ENCODE measurements at places on chromosomes 16 and 17.

DNA sequence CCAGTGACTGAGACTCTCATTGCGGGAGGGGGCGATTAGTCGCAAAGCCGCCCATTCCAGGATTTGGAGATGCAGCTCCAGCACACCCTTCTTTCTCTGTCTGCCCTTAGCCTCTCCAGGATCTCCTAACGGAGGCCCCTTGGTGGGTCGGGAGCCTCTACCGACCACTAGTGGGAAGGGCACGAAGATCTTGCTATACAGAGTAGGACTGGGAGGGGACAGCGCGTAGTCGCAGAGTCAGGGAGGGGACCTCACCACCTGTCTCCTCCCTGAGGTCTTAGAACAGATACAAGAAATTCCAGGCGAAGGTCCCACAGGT lies 588 bp upstream of the SMTNL2 start:
- DNase-seq: no peak

DNA sequence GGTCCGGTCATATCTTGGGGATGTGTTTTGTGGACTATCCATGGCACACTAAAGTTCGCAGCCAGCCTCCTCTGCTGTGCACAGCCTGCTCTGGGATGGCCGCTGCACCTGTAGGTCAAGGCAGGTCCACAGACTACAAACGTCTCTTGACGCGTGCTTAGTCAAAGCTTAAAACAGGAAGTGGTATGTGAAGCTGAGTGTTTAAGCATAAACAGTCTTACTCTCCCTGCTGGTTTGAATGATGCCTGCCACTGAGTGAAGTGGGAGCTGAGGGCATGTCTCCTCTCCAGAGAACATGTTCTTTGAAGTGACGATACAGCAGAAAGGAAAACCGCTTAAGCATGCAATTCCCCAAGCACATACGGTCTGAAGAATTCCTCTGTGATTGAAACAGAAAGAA lies 365.6 kb downstream of the SLC39A11 start:
- no peak for DNase-seq

DNA sequence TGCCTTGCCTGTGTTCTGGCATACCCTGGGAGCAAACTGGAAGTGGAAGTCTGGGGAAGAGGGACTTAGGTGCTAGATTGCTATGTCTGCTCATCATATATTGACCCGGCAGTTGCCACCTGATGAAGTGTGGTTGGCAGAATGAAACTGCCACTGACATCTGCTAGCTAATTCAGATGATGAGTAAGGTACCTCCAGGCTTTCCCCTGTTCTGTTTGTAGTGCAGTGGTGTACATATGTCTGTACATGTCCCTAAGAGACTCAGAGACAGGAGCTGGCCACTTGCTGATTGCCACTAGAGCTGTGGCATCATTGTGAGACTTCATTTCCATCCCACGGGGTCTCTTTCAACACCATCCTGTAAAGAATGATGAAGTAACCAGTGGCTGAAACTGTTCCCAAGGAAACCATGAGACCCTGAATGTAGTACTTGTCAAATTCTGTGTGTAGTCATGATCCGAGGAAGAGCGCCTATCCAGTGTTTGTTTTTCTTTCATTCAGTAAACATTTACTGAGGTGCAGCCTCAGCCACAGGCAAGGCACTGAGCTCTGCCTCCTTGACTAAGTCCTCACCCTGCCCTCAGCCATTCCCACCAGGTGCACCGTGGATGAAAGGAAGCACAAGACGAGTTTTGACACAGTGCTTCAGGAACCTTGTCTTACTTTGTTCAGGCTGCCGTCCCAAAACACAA lies 13.2 kb downstream of the CLUAP1 start:
- DNase-seq: no peak

GRCh38 chr16:28983644-28984043 lies 1.2 kb upstream of the LAT start:
- DNase-seq: no peak

DNA sequence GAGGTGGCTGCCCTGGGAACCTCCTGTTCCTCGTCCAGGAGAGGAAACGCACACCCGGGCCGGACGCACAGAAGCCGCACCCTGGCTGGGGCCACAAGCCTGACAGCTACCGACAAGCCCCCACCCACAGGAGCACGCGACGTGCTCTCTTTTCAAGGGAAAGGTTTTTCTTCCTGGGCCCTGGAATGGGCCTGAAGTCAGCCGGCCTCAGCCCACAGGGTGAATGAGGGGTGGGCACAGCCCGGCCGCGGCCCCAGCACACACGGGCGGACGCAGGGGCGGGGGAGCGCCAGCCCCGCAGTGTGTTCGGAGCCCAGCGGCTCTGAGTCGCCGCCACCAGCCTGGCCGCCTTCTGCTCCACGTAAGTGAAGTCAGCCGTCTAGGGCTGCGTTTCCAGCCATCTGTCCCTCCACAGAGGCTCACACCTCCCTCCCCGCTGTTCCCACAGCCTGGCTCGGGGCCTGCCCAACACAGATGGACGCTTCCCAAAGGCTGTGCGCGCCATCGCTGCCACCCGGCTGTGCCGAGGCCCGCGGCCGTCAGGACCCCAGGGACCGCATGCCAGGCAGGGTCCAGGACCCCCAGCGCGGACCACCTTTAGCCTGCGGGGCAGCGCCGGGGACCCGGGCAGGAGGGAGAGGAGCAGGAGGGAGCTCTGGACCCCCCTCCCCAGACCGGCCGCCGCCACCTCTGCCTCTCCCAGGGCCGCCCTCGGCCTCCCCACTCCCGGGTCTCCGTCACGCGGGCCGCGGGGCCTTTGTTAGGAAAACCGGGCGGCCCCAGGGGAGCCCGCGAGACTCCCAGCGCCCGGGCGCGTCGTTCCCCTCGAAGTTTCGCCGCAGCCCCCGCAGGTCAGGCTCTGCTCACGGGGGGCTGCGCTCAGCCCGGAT lies 36.8 kb downstream of the CBFA2T3 start:
- no peak for DNase-seq

- DNase-seq: peak; percentile 31
Observed at GRCh38 chr17:77208217-77208808, 67.5 kb downstream of the SEC14L1 start.

GRCh38 chr17:77269696-77270681 lies 129.2 kb downstream of the SEC14L1 start:
- DNase-seq: no peak

DNA sequence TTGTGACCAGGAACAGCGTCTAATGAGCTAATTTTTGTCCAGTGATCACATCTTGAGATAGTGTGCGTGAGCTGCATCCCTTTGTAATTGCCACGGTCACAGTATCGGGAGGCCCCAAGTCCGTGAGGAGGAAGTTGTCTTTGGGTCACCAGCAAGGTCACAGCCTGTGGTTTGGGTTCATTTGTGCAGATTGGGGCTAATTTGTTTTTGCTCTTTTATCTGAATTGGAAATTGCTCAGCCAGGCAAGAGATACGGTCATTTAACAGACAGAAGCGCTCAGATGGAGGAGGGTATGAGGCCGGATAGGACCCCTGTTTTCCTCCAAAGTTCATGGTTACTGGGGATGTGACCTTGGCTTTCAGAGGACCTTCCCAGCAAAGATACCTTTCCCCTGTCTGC lies 174.1 kb downstream of the SNX29 start:
- DNase-seq: no peak

- no peak for DNase-seq
Observed at GRCh38 chr17:61282377-61282776, 117.3 kb upstream of the TBX2 start.

DNA sequence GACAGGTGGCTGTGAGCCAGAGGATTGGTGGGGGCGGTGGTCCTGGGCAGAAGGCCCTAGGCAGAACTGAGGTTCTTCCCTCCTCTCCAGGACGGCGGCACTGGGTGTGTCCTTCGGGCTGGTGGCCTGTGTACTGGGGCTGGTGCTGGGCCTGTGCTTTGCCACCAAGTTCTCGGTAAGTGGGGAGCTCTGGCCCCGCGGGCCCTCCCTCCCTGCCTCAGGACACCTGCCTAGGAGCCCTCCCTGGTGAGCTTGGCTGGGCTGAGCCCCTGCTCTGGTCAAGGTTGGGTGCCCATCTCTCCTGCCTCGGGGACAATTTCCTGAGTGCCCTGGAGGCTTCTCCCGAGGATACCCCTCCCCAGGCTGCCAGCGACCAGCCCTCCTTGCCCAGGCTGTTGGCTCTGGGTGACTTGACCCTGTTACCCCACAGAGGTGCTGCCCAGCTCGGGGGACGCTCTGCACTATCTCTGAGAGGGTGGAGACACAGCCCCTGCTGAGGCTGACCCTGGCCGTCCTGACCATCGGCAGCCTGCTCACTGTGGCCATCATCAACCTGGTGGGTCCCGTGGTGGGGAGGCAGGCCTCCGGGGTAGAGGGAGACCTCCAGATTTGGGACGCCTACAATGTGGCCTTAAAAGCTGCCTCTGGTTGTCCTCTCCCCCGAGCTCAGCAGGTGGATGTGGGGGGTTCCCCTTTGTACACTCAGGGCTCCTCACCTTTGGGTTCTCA lies 42.0 kb downstream of the ADCY7 start:
- no peak for DNase-seq

DNA sequence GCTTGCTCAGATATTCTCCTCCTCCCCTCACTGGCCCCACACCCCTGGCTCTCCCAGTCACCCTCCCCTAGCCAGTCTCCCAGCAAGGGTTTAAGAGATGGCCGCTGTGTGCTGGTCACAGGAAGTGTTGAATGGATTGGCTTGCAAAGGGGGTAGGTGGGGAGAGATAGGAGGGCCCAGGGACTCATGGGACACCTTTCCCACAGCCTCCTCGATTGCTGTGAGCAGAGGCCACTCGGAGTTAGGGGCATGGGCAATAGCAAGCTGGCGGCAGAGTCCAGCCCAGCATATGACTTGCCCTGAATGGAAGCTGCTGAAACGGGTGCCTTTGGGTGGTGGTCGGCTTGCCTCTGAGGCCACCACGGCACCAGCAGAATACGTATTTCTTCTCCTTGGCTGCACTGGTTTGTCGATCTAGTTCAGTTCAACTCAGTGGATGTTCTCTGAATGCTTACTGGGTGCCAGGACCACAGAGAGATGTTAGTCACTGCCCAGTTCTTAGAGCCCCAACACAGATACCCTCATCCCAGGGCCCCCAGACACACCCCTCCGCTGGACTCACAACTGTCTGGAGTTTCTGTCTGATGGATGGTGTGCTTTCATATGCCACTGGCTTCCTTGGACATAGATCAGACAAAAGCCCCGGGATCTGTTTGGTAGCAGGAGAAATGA lies 6.0 kb downstream of the WFIKKN2 start:
- DNase-seq: no peak

DNA sequence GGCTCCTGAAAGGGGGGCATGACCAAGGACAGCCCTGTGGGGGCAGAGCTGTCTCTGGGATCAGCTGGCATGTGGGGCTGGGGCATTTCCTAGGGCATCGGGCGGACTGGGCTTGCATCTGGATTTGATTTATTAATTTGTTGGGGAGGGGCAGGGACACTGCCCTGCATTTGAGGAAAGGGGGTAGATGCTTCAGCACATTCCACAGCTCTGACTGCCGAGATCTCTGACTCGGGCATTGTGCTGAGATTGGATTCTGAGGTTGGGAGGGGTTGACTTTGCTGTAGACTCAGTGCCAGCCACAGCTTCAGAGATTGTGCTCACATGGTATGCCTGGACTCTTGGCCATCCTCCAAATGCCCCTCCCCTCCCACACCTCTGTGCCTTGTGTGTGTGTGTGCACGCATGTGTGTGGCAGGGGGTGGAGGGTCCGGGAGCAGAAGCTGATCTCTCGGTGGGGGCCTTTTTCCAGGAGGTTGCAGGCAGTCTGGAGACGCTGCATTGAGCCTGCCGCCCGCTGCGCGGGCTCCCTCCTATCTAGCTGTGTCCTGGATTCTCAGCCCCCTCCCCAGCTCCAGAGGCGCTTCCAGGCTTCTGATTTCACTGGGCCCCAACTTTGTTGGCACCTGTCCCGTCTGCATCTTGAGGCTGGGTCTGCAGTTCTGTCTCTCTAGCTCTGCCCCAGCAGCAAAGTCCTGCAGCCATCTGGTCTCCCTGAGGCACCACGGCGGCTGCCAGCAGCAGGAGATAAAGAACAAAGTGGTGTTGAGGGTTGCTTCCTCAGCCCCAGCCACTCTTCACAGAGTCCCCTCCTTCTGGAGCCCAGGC lies 14.9 kb downstream of the IGFBP4 start:
- DNase-seq: no peak

DNA sequence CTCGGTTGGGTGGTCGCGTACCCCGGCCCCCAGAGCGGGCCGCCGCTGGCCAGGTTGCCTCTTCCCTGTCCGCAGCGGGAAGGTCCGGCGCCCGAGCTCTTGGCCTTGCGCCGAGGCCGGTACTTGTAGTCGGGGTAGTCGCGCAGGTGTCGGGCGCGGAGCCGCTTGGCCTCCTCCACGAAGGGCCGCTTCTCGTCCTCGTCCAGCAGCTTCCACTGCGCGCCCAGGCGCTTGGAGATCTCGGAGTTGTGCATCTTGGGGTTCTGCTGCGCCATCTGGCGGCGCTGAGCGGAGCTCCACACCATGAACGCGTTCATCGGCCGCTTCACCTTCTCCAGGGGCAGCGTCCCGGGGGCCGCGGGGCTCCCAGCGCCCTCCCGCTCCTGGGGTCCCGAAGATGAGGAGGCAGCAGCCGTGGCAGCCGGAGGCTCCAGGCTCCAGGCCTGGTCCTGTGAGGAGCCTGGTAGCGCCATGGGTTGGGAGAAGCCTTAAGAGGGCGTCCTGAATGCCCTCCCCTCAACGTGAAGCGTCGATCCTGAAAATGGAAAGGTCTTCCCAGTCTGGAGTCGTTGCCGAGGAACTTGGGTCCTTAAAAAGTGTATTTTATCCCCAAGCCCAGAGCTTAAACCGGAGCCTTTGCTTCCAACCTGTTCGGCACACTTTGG lies 558 bp downstream of the SOX15 start:
- DNase-seq: no peak

DNA sequence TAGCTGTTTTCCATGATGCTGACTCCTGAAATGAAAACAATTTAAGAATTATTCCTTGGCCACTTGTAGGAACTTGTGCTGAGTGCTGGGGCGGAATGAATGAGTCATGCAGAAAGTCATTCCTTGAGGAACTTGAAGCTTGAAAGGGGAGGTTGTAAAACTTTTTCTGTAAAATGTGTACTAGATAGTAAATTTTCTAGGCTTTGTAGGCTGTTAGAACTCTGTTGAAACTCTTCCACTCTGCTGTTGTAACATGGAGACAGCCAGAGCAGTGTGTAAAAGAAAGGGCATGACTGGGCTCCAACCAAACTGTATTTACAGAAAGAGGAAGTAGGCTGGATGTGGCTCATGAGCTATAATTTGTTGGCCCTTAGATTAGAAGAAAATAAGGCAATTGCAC lies 46.1 kb downstream of the ABCA8 start:
- peak; percentile 86 for DNase-seq

- DNase-seq: no peak
Observed at GRCh38 chr17:4838309-4838785, 5.2 kb downstream of the MINK1 start.

- no peak for DNase-seq
Observed at GRCh38 chr17:1108478-1108764, 71.4 kb downstream of the ABR start.

DNA sequence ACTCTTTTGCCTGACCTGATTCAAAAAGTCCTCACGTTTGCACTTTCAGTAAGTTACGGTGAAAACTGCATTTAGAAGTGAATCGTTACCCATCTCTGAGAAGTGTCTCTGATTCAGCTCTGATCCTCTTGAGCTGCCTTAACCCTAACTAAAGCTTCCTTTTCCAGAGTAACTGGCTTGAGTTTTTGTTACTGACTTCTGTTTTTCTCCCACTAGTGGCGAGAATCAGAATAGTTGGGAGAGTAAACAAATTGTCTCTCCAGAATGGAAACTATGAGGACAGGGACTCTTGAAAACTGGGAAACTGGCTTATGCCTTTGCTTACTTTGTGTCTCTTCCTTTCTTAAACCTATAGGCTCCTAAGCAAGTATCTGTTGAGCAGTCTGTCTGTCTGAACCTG lies 31.3 kb upstream of the KPNB1 start:
- DNase-seq: no peak

Measured in skeletal muscle cell (primary cell).